ENCODE measurements at places on chromosomes 6 and 20.
A peak's percentile ranks its signal among the peaks of the same experiment; 100 is the strongest.

DNA sequence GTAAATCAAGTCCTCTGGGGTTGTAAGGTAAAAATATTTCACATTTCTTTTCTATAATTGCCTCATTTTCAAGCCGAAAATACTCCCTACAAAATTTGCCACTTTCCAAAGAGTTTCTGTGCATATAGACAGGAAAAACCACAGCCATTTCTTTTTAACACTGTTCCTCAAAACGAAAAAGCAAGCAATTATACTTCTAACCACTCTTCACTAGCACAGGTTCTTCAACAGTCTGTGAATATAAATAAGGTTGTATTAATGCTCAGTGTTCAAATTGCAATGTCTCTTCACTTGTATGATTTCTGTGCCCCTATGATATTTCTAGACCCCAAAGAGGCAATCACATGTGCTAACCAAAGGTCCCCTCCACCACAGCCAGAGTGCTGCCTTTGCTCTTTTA, 206.0 kb downstream of the SIM1 start:
- DNase-seq, result no peak

GRCh38 chr6:39218868-39219567, 10.3 kb downstream of the KCNK5 start:
- no peak for DNase-seq

DNA sequence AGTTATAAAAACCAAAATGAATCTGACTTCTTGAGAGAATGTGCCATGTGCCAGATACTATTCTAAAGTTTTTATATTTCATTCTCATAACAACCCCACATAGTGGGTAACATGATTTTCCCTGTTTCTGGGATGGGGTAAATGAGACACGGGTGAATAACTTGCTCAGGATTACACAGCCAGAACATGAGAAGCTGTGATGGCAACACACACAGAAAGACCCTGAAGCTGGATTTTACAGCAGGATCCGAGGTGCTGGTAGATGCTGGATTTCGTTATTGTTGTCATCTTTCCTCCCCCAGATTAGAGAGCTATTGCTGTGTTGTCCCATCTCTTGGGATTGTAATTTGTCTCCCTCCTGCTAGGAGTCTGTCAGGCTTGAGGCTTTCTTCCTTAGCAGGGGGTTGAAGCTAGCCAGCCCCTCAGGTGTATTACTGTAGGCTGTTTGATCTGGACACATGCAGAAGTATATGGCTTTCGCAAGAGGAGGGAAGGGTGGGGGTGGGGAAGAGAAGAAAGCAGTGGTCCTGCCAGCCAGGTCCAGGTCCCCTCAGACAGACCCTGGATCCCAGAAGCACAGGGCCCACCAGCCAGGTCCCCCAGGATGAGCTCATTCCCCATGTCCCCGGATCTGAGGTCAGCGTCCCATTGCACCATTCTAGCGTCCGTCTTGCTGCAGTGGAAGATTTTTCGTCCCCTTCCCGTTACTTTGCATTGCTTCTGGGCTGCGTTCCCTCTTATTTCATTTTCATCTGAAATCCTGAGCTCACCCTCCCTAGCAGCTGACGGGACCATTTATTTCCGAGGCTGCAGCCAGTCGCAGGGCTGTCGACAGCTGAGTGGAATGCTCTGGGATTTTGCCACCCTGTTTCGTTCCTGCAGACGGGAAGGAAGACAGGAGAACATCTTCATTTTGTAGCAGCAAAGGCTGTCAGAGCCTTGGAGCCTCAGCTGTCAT, 7.3 kb upstream of the KCNG1 start:
- DNase-seq, result no peak

- no peak for DNase-seq
These were observed 557 bp upstream of the DHX35 start for GRCh38 chr20:38961530-38962043.

GRCh38 chr6:164898412-164898811, 411.0 kb downstream of the C6orf118 start:
- DNase-seq, result no peak

DNA sequence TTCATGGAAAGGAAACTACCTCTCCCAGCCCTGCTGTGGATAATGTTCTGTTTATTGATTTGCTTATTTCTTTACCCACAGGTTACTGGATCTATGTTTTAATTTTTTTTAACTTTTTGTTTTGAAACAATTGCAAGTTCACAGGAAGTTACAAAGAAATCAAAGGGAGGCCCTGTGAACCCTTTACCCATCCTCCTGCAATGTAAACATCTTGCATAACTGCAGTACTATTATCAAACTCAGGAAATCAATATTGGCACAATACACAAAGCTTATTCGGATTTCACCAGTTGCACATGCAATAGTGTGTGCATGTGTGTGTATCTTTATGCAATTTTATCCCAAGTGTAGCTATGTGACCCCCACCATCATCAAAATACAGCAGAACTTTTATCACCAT, 398.0 kb downstream of the BTBD3 start:
- no peak for DNase-seq

DNA sequence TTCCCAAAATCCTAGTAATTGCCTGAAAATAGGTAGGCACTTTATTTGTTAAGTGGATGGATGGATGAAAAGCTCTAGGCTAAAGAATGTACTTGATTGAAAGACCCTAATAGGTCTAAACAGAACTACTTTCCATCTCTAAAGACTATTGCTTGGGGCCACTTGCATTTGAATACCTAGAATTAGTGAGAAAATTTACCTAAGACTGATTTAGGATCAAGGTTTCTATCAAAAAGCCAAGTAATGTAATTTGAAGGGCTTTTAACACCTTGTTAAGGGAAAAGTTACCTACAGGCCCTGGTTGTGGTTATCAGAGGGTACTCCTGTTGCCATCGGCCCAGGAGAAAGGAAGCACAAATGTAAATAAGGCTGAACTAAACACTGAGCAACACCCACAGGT, 580.7 kb downstream of the LMBRD1 start:
- DNase-seq, result no peak

GRCh38 chr20:14488212-14488611, 150.8 kb upstream of the FLRT3 start:
- no peak for DNase-seq

DNA sequence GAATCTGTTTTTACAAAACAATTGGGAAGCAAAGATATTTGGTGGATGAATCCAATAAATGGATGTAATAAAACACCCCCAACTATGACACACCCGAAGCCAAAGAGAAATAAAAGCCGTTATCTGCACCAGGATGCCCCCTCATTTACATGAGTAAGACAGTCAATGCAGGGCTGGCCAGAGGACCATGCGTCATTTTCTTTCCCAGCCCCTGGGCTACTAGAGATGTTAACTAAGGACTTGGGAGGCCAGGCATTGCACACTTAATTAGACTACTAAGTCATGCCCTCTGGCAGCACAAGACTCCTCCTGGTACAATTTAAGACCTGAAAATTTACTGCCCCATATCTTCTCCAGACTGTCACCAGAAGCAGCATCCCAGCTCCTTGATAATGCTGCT, 3.2 kb downstream of the LEMD2 start:
- no peak for DNase-seq

GRCh38 chr6:117338567-117338966, 73.2 kb downstream of the VGLL2 start:
- DNase-seq, result no peak

- no peak for DNase-seq
These were observed 27.0 kb upstream of the ADGRF5 start for GRCh38 chr6:46948699-46949098.

DNA sequence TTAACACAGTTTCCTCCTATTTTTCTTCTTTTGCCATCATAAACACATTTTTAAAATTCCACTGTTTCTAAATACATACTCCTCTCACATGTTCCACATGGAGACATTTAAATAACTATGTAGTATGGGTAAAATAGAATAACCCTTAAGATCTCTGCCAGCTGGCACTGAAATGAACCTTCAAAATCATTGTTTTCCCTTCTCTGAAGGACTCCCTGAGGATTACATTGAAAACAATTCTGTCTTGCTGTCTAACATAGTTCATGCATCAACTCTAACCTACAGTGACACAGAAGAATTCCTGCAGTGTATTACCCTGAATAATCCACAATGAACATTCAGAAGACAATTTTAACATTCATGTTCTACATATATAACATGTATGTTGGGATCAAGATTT, 1361.8 kb upstream of the CITED2 start:
- no peak for DNase-seq

- no peak for DNase-seq
These were observed 210.6 kb upstream of the PLCB4 start for GRCh38 chr20:8858181-8858787.

GRCh38 chr6:29976588-29977424, 34.5 kb downstream of the HLA-A start:
- peak; percentile 59 for DNase-seq

DNA sequence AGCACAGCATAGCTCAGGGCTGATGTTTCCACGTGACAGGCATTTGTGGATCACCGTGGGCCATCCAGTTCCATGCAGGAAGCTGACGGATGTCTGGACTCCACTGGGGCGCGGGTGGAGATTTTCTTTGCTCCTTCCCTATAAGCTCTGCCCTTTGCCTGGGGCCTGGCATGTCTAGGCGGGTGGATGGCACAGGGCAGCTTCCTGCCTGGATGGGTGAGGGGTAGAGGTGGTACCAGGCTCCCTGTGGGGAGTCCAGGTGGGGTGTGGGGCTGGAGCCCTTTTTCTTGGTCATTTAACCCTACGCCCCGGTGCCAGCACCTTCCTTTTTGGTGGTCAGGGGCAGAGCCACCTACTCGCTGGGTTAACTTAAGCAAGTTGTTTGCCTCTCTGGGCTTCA, 10.4 kb downstream of the FAM110A start:
- peak; percentile 25 for DNase-seq

- no peak for DNase-seq
These were observed 7.1 kb upstream of the LOC128125822 start for GRCh38 chr6:63565058-63565726.

DNA sequence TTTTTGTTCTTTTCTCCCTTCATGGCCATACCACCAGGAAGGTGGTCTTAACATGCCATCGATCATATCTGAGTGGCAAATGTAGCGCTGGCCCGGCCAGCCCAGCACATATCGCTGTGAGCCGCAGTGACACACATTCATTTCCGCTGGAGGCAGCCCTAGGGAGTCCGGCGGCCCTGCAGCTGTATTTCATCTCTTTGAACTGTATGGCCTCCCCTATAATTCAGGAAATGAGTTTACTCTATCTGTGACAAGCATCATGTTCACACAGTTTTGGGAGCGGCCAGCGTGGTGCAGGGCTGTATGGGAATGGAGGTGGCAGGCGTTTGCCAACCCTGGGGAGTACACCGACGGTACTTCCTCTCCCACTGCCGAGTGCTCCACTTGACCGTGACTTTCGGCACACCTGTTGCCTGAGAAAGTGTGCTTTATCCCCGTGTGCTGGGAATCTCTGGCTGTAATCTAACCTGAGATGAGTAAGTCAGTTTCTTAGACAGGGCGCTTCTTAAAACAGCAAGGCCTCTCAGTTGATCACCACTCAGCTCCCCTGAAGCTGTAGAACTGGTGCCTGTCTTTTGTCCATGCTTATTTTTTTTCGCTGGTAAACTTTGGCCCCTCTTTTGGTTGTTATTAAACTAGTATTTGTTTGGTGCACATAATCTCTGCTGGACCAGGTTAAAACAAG, 257.1 kb upstream of the TAB2 start:
- peak; percentile 65 for DNase-seq

GRCh38 chr6:108712946-108713345, 135.3 kb upstream of the ARMC2 start:
- DNase-seq, result no peak

DNA sequence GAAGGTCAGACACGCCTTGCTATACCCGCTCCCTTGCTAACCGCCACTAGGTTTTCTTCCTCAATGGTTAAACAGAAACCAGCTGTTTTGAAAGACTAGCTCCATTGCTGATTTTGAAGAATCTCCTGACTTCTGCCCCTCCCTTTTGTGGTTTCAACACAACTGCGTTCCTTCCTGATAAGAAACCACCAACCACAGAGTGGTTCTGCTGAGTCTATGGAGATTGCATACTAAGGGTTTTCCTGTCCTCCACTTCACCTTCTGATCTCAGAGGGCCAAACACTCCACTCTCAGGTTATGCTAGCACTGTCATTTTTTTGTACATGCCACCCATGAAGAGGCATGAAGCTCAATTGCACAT, 207.9 kb downstream of the MYLK4 start:
- DNase-seq, result no peak

GRCh38 chr20:50558483-50558925, 48.3 kb downstream of the PTPN1 start:
- no peak for DNase-seq

GRCh38 chr6:729606-730320, 36.8 kb upstream of the EXOC2 start:
- no peak for DNase-seq

DNA sequence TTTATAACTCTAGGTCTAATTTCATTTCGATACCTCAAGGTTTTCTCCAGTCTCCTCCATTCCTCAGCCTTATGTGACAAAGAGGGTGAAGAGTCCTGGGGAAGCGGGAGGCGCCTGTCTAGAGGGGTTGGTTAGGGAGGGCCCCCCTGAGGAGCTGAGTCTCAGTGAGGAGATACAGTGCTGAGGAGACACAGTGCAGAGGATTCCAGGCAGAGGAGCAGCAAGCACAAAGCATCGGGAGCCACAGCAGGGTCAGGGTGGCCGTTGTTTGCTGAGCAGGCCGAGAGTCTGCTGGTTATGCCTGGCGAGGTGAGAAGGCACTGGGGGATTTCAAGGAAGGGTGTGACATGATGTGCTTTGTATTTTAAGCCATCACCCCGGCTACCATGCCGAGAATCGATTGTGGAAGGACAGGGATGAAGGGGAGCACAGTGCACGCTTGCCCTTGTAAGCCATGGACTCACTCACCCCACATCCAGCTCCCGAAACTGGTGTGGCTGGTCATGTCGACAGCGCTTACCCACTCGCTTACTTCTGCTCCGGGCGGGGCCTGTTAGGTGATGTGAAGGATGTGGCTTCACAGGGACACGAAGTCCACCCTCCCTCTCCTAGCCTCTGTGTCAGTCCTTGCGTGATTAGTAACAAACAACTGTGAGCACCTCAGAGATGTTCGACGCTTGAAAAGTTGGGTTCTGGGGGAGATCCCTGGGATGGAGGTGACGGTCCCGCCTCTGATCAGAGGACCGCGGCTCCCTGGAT, 30.2 kb downstream of the FAM50B start:
- DNase-seq, result no peak

DNA sequence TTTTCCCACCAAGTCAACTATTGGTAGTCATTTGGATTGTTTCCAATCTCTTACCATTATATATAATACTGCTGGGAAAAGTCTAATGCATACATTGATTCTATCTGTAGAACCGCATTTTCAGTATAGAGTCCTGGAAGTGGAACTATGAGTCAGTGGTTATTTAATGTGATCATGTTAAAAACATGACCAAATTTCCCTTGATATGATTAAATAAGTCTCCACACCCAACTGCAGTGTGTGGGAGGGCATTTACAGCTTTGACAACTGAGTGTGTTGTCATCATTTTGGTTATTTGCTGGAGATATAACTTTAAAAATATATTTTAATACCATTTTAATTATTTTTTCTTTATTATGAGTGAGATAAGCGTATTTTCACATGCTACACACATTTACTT, 1027.6 kb downstream of the EYS start:
- DNase-seq, result no peak

GRCh38 chr6:76792394-76792793, 670.9 kb downstream of the HTR1B start:
- no peak for DNase-seq

- DNase-seq, result no peak
These were observed 73.1 kb downstream of the ADTRP start for GRCh38 chr6:11705483-11705882.

- no peak for DNase-seq
These were observed 670 bp upstream of the COL11A2 start for GRCh38 chr6:33192671-33193602.

GRCh38 chr6:156634951-156635371, 142.2 kb upstream of the ARID1B start:
- DNase-seq, result no peak

GRCh38 chr20:51347831-51348230, 194.7 kb downstream of the NFATC2 start:
- DNase-seq, result no peak

Measured in DMS153 (cell line).